ENCODE measurements at places on chromosomes 13 and 19. TPM values are rescaled to one million over a fixed set of nuclear protein-coding genes. Genes with fewer than 3 reads are reported as not detected.

DNA sequence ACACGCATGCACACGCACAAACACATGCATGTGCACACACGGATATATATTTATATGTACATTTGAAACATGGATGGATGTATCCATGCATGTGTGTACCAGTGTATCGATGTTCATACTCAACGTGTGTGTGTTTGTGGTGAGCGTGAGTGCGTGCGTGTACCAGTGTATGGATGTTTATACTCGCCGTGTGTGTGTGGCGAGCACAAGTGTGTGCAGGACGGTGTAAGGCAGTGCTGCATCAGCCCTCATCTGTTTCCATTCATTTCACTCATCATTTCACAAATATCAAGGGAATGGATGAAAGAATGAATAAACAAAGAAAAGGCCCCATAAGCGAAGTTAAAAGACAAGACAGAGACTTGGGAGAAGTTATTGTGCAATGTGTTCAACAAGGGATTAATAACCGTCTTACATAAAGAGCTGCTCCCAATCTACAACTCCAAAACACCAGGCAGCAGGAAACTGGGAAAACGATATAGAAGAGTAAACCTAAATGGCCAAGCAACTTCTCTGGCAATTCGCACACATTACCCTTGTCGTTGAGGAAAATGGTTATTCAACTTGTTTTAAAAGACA lies 21.7 kb upstream of the MIER2 start:
- no peak for DNase-seq

GRCh38 chr13:105232439-105232838 lies 1303.0 kb downstream of the EFNB2 start:
- no peak for DNase-seq

- no peak for DNase-seq
Observed at GRCh38 chr13:32381539-32381938, 46.4 kb downstream of the N4BP2L1 start.

TUBB4A gene
- 0.40 TPM for total RNA-seq

MYO16 gene
- 0.92 TPM for total RNA-seq

RDH8 gene
- total RNA-seq: not detected

Measured in cardiac septum (tissue), 1 donor.